ENCODE measurements at places on chromosomes 5 and 9. TPM values are rescaled to one million over a fixed set of nuclear protein-coding genes. Genes with fewer than 3 reads are reported as not detected.

- DNase-seq = peak; percentile 62
Observed at GRCh38 chr5:167378894-167379723, 912.3 kb upstream of the WWC1 start.

- no peak for DNase-seq
Observed at GRCh38 chr9:27005491-27005890, at the start of gene LRRC19. LRRC19 (minus strand) TSS chr9:27005672; CDS start chr9:26999694, 5,978 bp downstream.

Gene PCDHA12
- not detected for total RNA-seq

DNA sequence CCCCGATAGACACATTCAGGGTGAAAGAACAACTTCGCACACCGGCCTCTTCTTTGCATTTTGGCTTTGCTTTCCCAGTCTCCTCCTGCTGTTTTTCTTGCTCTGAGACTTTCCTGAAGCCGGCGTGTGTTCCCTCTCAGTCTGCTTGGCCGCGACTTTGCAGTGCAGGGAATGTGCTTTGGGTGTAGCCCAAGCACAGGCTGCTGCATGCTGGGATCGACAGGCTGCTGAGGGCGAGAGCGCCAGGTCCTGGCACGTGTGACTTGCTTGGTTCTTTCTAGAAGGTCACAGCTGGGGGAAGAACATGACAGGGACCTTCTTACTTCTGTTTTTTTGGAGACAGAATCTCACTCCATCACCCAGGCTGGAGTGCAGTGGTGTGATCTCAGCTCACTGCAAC is 40.6 kb downstream of the TENT4A start:
- DNase-seq = no peak

- DNase-seq = no peak
Observed at GRCh38 chr5:119074419-119074818, 3.5 kb downstream of the DMXL1 start.

Measured in mucosa of descending colon (tissue), 3 donors.